NCI-H1092 (cell line): ENCODE measurements at places on chromosomes 11 and 22.

DNA sequence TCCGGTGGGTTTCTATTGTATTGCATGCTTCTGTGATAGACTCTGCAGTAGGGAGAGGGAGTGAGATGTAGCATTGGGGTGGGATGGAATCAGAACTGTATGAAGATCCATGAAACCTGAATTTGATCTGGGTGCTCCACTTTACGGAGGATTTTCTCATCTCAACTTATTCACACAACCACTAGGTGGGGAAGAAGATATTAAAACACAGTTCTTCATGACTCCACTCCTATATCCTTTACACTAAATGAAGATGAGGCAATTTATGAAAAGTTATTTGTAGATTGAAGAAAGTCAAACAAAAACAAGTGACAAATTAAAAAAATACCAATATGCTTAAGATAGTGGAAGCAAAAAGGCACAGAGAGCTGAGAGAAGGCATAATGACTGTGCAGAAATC lies 92.6 kb upstream of the PDGFD start:
- no peak for DNase-seq

- no peak for DNase-seq
Observed at GRCh38 chr22:20746431-20747189, 27.3 kb upstream of the SERPIND1 start.

- DNase-seq = no peak
Observed at GRCh38 chr11:95066716-95067038, at the start of gene SRSF8. Gene SRSF8 (plus strand): TSS chr11:95066919. CDS start chr11:95067227, 308 bp downstream.

DNA sequence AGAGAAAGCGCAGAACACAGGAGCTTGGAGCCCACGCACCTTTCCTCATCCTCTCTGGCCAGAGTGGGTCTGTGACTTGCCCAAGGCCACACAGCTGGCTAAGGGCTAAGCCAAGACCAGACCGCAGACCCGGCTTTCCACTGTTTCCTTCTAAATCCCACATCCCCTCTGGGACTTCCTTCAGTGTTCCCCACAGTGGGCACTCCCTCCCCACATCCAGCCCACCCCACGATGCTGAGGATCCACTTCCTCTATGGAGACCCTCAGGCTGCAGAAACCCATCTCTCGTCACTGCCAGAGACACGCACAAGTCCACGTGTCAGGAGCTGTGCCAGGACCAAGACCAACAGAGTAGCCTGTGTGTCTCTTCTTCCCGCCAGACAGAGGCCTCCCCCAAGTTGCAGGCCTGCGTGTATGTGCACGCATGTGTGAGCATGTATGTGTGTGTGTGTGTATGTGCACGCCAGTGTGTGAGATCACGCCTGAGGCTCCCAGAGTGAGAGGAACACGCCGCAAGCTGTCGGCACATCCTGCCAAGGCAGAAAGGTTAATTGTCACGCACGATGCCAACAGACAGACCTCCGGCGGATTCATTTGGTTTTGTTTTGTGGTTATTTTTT lies 21.6 kb downstream of the PDGFB start:
- no peak for DNase-seq

GRCh38 chr22:44166498-44167276 lies 14.0 kb upstream of the PARVG start:
- DNase-seq = no peak

GRCh38 chr11:34564406-34564805 lies 50.8 kb upstream of the ELF5 start:
- DNase-seq = no peak

DNA sequence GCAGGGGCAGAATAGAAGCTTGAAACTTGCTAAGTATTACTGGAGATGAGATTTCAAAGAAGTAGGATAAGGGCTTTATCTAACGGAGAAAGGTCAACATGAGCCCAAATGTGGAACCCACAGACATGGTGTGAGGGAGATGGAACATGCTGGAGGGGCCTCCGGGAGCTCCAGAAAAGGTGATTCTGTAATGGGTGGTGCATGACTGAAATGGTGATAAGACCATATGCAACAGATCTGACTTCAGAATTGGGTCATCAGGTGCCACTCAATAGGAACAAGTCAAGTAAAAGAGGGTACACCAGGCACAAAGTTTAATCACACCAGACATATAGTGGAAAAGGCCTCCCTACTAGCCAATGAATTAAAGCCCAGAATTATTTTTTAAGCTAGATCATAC lies 7.9 kb upstream of the CEP295 start:
- DNase-seq = no peak

DNA sequence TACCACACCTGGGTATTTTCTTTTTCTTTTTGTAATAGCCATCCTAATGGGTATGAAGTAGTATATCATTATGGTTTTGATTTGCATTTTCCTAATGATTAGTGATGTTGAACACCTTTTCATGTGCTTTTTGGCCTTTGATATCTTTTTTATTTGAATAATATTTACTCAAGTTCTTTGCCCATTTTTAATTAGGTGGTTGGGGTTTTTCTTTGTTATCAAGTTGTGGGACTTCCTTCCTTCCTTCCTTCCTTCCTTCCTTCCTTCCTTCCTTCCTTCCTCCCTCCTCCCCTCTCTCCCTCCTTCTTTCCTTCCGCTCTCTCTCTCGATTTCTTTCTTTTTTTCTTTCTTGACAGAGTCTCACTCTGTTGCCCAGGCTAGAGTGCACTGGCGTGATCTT lies 75.0 kb upstream of the PDGFD start:
- no peak for DNase-seq
